NCI-H2081 (cell line): ENCODE measurements at places on chromosomes 2 and 18.

- no peak for DNase-seq
Observed at GRCh38 chr18:5966514-5966913, 71.2 kb upstream of the TMEM200C start.

DNA sequence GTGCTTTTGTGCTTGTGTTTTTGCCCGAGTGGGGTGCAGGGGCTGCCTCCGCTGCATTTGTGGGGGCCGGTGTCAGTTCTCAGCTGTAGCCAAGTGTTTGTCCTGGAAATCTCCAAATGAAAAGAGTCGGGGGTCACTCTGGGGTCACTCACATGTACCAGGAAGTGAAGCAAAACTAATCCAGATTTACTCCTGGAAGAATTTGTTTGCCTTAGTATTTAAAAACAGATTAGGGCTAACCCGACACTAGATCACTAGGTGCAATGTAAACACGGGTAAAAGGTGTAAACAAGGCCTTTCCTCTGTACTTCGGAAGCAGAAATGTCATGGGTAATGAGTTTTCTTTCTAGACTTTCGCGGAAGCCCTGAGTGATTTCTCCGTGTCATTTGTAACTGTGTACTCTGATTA is 50.3 kb downstream of the GBX2 start:
- peak; percentile 16 for DNase-seq

DNA sequence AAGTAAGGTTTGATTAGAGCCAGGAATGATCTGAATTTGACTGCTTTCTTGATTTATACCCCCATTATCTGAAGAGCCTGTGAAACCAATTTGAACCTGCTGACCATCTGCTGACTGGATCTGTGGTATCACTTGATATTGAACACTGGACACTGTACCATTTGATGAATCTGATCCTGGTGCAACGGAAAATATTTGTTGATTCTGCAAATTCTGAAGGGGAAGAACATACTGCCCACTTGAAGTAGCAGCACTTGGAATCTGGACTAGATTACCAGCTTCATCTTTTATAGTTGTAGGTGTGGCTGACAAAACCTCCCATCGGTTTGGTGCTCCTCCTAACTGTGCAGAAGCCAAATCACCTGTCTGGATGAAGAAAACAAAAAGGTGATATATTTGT is 9.3 kb downstream of the SP3 start:
- DNase-seq = no peak

GRCh38 chr2:100247256-100248043 is 74.9 kb downstream of the LONRF2 start:
- DNase-seq = peak; percentile 31

GRCh38 chr2:37376421-37377186 is 32.2 kb downstream of the QPCT start:
- DNase-seq = no peak

DNA sequence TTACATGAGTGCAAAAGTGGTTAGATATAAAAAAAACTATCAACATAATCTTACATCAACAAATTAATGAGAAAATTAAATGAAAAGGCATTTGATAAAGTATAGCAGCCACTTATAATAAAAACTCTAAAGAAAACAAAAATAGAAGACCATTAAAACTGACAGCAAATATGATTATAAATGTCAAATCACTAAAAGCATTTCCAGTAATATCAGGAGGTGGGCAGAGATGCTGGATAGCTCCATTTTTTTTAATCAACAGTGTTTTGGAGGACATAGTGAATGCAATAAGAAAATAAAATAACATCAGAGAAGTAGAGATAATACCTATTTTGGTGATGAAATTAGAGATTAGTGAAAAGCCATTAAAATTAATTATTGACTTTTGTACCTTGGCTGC is 173.4 kb downstream of the LRRTM4 start:
- DNase-seq = no peak

DNA sequence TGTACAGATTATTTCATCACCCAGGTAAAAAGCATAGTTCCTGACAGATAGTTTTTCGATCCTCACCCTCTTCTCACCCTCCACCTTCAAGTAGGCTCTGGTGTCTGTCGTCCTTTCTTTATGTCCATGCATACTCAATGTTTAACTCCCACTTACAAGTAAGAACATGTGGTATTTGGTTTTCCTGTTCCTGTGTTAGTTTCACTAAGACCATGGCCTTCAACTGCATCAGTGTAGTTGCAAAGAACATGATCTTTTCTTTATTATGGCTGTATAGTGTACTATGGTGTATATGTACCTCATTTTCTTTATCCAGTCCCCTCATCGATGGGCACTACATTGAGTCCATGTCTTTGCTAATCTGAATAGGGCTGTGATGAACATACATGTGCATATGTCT is 184.2 kb downstream of the KCNJ3 start:
- DNase-seq = no peak

GRCh38 chr2:220687231-220687843 is 884.8 kb downstream of the EPHA4 start:
- peak; percentile 59 for DNase-seq

GRCh38 chr2:196369967-196370366 is 198.6 kb upstream of the STK17B start:
- no peak for DNase-seq

GRCh38 chr18:50053111-50053510 is 141.8 kb downstream of the MYO5B start:
- DNase-seq = no peak

DNA sequence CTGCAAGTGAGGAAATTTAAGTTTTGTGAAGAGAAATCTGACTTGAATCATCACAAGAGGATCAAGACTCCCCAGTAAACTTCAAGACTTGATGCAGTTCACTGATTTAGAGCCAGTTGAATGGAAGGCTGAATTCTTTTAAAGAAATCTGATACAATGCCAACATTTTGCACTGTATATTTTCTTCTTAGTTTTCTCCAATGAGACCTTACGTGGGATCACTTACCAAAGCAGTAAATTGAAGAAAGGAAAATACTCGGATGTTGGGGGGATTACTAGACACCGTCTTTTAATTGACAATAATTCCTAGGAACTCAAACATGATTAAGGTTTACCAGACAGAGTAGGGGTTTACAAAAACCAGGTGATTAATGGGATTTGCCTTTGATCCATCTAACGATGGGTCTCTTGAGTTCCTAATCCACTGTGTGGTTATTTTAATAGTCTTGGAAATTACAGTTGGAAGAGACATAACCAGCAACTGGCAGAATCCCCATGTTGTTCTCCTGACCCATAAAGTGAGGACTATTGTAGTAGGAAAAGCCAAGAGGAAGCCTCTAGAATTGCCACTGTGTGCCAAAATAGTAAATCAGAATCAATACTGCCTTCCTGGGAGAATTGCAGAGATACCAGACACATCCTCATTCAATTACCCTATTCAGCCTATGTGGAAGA is 354.5 kb downstream of the PID1 start:
- DNase-seq = no peak

- DNase-seq = no peak
Observed at GRCh38 chr2:236945431-236946016, 140.2 kb upstream of the COPS8 start.

DNA sequence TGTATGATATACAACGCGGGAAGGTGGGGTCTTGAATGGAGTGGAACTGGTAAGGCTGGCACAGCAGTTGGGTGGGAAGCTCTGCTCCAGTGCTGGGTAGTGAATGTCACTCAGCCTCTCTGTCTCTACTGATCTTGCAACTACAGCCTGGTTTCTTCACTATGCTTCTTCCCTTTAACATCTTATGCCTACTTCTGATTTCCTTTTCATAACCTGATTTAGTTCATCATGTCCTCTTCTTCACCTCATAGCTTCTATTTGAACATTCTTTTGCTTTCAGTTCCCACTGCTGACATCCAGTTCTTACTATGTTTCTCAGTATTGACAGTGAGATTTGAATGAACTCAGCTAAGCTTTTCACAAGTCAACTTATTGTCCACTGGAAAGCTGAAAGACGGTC is 286.2 kb downstream of the ARL6IP6 start:
- no peak for DNase-seq

GRCh38 chr2:11144077-11144737 is 11.1 kb upstream of the SLC66A3 start:
- DNase-seq = no peak

- DNase-seq = no peak
Observed at GRCh38 chr18:9321736-9322135, 12.8 kb upstream of the TWSG1 start.

GRCh38 chr2:231524477-231525247 is 5.6 kb downstream of the NMUR1 start:
- DNase-seq = no peak

DNA sequence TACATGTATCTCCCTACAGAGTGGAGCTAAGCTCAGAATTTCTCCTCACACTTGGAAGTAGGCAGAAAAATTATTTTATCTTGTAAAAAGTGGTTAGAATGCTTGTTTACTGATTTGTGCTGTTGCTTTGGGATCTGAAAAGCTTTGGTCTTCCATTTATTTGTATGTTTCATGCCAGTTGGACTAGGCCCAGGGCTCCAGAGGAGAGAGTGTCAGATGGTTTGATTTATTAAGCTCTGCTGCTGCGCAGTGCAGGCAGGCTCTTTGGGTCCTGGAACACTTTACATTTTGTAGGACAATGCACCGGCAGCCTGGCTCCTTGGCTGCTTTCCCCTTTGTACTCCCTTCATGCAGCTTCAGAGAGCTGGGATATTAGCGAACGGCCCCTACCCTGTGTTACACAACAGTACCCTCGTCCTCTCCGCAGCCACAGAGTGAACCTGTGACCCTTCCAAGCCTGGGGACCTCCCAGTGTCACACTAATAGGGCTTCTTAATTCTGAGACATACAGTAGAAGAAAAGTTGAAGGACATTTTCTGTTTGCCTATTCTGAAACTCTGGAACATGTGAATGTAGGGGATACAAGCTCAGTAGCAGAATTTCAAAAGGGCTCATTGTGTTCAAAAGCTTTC is 56.7 kb upstream of the EML6 start:
- no peak for DNase-seq

DNA sequence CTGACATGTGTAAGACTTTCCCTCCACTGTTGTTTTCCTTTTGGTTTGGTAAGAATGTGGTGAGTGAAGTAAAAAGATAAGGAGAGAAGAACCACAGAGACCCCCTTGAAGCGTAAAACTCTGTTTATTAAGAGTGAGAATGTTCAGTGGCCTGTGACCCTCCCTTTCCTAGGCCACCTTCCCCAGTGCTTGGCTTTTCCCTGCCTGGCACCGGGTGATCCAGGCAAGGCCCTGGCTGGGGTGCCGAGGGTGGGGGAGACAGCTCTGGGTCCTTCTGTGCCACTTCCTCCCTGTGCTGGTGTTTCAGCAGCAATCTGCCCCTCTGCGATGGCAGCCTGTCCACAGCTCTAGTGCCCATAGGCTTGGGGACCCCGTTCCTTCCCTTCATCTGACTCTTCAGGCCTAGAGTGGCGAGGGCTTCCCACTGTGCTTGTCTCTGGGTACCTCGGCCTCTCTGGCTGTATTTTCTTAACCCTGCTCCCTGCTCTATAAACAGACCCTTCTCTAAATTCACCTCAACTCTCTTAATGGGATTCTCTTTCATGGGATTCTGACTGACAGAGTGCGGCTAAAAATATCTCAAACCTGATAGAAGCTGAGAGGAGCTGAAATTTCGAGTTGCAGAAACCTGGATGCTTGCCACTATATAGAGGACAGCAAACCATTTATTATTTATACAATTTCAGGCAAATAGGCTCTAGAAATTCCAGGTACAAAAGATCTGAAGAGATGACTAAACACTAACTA is 461.0 kb downstream of the DLGAP1 start:
- no peak for DNase-seq

- no peak for DNase-seq
Observed at GRCh38 chr2:98376996-98377395, 30.7 kb downstream of the CNGA3 start.

DNA sequence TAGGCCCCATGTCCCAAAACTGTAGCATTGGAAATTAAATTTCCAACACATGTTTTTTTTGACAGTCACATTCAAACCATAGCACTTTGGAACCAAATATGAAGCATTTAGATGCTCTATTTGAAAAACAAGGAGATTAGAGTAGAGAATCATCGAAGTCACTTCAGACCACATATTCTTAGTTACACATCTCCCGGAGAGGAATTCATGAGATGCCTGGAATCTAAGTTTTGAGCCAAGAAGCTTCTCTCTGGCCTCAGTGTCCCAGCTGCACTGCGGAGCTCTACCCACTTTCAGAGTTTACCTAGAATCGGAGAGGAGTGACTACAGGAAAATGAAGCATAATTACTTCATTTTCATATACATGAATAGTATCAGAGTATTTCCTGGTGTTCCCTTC is 385.9 kb downstream of the TNS1 start:
- no peak for DNase-seq

DNA sequence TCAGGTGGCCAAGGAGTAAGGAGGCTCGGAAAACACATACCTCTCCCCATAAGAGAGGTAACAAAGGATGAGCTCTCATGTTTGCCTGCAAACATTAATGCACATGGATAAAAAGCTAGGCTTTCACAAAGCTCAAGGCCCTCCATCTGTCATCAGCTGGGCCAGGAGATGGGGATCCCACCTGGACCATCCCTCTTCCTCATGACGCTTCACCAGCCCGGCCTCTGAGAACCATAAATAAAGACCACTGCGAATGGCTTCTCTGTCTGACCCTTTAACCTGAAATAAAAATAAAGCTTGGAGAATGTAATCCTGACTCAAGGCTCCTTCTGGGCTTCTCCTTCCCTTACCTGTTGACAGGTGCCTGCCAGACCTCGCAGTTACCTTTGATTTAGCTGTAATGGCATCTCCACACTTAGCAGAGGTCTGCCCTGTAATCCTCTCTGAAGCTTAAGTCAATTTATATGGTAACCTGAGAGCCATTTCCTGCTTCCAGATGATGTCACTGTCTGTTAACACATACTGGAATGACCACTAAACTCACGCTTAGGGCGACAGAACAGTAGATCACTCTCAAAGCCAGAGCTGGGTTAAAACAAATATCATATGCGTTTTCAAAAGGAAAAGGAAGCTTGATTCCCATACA is 29.3 kb upstream of the FOXI3 start:
- peak; percentile 61 for DNase-seq

DNA sequence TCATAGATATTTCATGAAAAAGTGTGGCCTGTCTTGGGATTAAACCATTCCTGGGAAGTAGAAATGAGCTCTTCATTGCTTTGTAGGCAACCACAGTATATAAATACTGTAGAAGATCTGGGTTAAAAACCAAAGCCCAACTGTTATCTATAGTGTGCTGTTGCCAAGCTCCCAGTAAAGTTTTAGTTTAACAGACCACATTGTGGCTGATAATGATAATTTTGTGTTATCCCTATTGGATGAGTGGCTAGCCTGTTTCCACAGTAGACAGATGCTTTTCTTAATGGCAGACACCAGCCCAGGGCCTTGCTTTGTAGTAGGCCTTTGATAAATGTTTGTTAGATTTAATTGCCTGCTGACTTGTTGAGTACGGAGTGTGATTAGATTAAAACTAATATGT is 52.1 kb downstream of the FMNL2 start:
- no peak for DNase-seq

- no peak for DNase-seq
Observed at GRCh38 chr18:57841568-57841967, 38.5 kb upstream of the ATP8B1 start.

DNA sequence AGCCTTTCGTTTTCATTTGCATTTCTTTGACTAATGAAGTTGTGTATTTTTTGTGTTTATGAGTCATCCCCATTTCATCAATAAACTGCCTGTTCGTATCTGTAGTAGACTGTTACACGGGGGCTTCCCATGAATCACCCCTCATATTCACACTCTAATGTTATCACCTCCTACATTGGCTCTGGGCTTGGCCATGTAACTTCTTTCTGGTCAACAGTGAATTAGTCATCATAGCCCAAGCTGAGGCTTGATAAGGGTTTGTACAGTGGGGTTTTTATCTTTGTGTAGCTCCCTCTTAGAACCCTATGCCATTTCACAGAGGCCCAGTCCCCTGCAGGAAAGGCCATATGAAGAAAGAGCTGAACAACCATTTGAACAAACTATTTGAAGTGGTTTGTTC is 151.0 kb downstream of the CCBE1 start:
- DNase-seq = no peak

- no peak for DNase-seq
Observed at GRCh38 chr2:232228332-232228731, 150.2 kb upstream of the ALPP start.
